Activated T-helper 17 cell treated with anti-CD3 and anti-CD28 coated beads, Interleukin-2, amount 50 U/mL, for 72 hours (primary cell): ENCODE measurements at places on chromosomes 6 and 20.

GRCh38 chr6:129500958-129501739 lies 208.8 kb downstream of the ARHGAP18 start:
- peak overlapping the region; percentile 48 for H3K4me3 ChIP-seq
- H3K36me3 ChIP-seq: peaks cover 5% of the 10 kb centered on the region
- H3K4me1 ChIP-seq: peaks cover 21% of the 10 kb centered on the region

GRCh38 chr6:15827496-15828255 lies 164.8 kb upstream of the DTNBP1 start:
- no peaks in the 10 kb centered on the region for H3K36me3 ChIP-seq
- H3K4me3 ChIP-seq: no peak overlapping the region
- peaks cover 23% of the 10 kb centered on the region for H3K27me3 ChIP-seq

DNA sequence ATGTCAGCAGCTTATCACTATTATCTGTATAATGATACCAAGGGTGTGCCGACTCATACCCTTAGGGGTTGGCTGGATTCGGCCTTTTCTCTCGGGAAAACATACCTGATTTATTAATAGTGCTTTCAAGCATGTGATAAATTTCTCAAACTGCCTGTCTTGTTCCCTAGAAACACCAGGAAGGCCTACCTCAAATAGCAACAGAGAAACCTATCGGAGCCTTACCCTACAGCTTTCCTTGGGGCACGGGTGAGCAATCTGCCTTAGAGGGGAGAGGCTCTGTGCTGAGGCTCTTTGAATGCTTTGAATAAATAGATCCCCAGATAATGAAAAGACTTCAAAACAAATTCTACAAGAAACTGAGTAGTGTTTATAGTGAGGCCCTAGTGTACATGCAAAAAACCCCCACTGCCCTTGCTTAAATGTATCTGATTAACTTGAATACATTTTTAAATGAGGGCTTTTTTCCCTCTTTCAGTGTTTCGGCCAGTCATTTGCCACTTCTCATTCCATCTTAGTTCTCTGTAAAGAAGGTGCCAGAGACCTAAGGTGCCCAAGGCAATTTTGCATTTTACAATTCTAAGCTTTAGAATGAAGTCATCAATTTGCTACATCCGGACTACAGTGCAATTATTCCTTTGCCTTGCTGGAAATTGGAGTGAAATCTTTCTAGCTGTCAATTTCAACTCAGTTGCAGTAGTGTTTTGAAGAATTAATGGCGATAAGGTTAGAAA lies 320.1 kb downstream of the ESR1 start:
- peaks cover 85% of the 10 kb centered on the region for H3K36me3 ChIP-seq
- no peak overlapping the region for H3K4me3 ChIP-seq
- no peak overlapping the region for H3K27ac ChIP-seq
- no peaks in the 10 kb centered on the region for H3K27me3 ChIP-seq

DNA sequence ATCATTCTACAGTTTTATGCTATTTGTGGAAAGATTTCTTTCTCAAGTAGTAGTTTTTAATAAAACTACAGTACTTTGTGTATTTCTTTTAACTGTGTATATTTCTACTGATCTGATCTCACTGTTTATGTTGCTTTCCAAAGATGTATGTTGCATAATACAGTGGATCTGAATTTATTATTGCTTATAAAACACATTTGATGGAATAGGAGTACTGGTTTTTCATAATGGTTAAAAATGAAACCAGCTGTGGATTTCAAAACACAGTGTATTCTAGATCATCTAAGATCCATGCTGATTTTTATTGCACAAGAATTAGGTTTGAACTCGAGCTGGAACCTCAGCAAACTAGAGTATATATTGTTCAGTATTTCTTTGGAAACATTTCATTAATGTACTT lies 8.0 kb downstream of the NKX2-4 start:
- H3K27ac ChIP-seq: no peak overlapping the region
- H3K36me3 ChIP-seq: peaks cover 65% of the 10 kb centered on the region
- peaks cover 23% of the 10 kb centered on the region for H3K27me3 ChIP-seq
- H3K4me3 ChIP-seq: no peak overlapping the region

DNA sequence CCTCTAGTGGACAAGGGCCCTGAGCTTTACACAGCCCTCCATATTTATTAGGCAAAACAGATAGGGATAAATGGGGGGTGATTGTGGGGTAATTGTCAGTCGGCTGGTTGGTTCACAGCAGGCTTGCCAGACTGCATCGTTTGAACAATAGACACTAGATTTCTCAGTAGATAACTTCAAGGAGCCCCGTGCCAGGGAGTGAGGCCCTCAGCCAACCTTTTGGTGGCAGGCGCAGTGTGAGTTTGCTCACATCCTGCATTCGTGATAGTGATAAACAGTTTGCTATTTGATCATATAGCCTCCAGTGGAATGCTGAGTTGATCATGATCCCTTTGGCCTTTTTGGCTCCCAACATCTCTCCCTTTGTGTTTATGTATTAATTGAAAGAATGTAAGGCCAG lies 3.6 kb upstream of the ABHD12 start:
- no peaks in the 10 kb centered on the region for H3K27me3 ChIP-seq
- peaks cover 3% of the 10 kb centered on the region for H3K4me1 ChIP-seq
- no peak overlapping the region for H3K4me3 ChIP-seq
- H3K27ac ChIP-seq: no peak overlapping the region

DNA sequence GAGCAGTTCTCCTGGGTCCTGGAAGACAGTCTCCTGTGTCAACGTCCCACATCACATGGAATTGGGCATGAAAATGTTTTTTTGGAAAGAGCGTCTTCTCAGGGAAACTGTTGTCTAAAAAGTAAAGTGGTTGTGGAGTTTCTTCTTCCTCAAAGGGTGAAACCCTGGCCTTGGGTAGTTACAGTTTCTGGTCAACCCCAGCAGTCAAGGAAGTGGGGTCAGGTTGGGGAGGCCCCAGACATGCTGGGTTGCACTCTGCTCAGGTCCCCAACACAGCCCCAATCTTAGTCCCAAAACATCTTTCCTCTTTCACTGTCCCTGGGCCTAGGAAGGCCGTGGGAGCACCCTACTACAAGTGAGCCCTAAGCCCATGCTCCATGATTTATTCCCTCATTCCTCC lies 996 bp upstream of the NFKBIE start:
- H3K4me3 ChIP-seq: peak overlapping the region; percentile 92
- ATAC-seq: peak; percentile 18
- H3K27me3 ChIP-seq: peaks cover 20% of the 10 kb centered on the region

DNA sequence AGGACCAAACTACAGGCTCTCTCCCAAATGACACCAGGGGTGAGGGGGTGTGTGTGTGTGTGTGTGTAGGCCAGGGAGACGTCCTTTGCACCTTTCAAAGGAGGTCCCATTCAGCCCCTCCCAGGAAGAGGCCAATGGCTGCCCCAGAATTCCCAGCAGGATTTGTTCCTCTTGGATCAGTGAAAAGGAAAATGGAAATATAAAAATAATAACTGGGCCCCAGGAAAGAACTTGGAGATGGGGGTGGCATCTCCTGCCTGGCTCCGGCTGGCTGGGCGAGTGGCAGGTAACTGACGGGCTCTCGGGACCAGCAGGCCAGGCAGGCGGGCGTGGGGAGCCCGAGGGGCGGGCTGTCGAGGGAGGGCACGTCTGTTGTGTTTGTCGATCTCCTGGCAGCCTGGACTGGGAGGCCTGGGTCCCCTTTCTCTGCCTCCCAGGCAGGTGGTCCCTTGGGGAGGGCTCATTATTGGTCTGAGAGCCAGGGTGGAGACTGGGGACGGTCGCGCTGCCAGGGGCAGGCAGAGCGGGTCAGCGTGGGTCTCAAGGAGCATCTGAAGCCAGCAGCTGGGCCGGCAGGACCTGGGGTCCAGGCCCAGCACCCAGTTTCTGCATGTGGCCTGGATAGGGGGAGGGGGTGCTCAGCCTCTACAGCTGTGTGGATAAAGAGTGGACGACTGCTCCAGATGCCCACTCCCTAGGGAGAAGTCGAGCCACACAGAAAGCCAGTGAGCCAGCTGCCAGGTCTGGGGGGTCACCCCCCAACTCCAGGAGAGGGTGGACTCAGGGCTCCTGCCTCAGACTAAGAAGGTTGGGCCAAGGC lies 3.1 kb downstream of the NOL4L start:
- peak overlapping the region; percentile 57 for H3K27ac ChIP-seq
- no peak for ATAC-seq
- no peaks in the 10 kb centered on the region for H3K27me3 ChIP-seq
- peaks cover 8% of the 10 kb centered on the region for H3K36me3 ChIP-seq

GRCh38 chr20:48193627-48194425 lies 408.5 kb upstream of the SULF2 start:
- peaks cover 5% of the 10 kb centered on the region for H3K27me3 ChIP-seq
- no peak for ATAC-seq
- H3K36me3 ChIP-seq: no peaks in the 10 kb centered on the region
- no peak overlapping the region for H3K4me3 ChIP-seq

- peaks cover 50% of the 10 kb centered on the region for H3K36me3 ChIP-seq
- no peak overlapping the region for H3K4me3 ChIP-seq
- H3K27ac ChIP-seq: no peak overlapping the region
- ATAC-seq: no peak
- H3K27me3 ChIP-seq: no peaks in the 10 kb centered on the region
- peaks cover 3% of the 10 kb centered on the region for H3K4me1 ChIP-seq
These were observed 53.3 kb downstream of the ISM1 start for GRCh38 chr20:13274275-13274861.

DNA sequence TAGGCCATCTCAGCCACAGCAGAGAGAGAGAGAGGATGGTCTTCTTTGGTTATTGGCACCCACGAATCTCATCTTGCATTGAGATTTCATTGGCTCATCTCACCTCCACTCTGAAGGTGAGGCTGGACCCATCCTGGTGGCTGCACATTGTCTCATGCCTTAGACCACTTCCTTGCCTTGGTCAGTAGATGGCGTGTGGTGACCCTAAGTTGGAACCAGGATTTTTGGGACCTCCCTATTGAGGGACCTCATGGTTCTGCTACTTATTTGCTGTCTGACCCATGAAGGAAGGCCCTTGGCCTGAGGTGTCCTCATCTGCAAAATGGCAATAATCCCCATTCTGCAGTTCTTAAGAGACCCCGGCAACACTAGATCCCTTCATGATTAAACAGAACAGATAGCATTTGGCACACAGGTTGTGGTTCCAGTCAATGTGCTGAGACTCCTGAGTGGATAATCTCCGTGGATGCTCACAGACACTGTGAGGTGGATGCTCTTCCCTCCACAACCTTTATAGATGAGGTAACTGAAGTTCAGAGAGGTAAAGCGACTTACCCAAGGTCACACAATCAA lies 21.5 kb upstream of the AAR2 start:
- H3K27me3 ChIP-seq: peaks cover 4% of the 10 kb centered on the region
- H3K36me3 ChIP-seq: no peaks in the 10 kb centered on the region
- no peaks in the 10 kb centered on the region for H3K4me1 ChIP-seq
- no peak overlapping the region for H3K4me3 ChIP-seq
- peak; percentile 59 for ATAC-seq

- peak overlapping the region; percentile 3 for H3K27ac ChIP-seq
- peak overlapping the region; percentile 47 for H3K4me3 ChIP-seq
- H3K36me3 ChIP-seq: no peaks in the 10 kb centered on the region
- H3K4me1 ChIP-seq: no peaks in the 10 kb centered on the region
- H3K27me3 ChIP-seq: no peaks in the 10 kb centered on the region
These were observed 140.4 kb upstream of the CENPW start for GRCh38 chr6:126199466-126199865.

GRCh38 chr6:137804637-137805036 lies 62.4 kb upstream of the TNFAIP3 start:
- H3K27me3 ChIP-seq: no peaks in the 10 kb centered on the region
- H3K4me3 ChIP-seq: peak overlapping the region; percentile 27
- peaks cover 41% of the 10 kb centered on the region for H3K4me1 ChIP-seq

- peaks cover 3% of the 10 kb centered on the region for H3K27me3 ChIP-seq
- no peak for ATAC-seq
- peaks cover 46% of the 10 kb centered on the region for H3K36me3 ChIP-seq
- peaks cover 29% of the 10 kb centered on the region for H3K4me1 ChIP-seq
- H3K4me3 ChIP-seq: peak overlapping the region; percentile 89
These were observed 2.6 kb downstream of the BACH2 start for GRCh38 chr6:90294008-90294511.

DNA sequence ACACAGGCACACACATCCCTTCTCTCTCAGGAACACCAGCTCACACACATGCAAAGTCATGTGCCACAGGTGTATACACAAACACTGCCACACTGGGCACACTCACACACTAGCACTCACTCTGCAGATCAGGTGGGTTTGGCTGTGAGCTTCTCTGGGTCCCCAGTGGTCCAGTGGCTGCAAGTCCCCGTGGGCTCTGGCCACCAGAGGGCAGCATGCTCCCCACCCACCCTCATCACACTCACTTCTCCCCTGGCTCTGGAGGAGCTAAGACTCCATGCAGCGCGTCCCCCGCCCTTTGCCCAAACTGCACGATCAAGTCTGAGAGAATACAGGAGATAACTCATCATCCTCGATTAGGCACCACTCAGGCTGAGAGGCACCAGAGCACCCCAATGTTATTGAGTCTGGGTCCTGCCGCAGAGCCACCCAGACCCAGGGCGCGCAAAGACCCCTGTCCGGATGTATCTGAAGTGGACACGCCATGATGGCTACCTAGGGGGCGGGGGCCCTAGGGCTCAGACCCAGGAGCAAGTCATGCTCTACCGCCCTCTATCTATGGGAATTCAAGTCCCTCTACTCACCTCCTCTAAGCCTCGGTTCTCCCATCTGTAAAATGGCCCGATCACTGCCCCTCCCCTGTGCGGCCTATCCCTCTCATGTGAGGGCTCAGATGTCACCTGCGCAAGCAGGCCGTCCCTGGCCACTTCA lies 90.5 kb downstream of the GRM4 start:
- peaks cover 3% of the 10 kb centered on the region for H3K27me3 ChIP-seq
- H3K27ac ChIP-seq: no peak overlapping the region
- H3K4me3 ChIP-seq: no peak overlapping the region
- ATAC-seq: peak; percentile 67

DNA sequence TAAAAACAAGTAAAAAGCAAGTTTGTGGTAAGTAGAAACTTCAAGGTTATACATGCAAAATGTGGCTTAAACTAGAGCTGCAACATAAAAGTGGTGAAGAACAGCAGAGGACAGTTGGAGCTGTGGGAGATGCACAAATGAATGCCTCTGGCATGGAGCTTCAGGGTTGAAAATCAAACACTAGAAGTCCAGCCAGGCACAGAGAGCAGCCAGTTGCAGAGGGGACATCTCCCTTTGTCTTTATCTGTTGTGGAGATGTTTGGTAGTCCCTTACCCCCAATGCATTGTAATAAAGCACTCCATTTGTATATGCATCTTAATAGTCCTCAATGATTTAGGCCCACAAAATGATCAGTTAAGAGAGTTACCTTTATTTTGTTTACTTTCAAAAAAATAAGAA lies 73.1 kb upstream of the C20orf144 start:
- H3K4me3 ChIP-seq: no peak overlapping the region
- H3K27me3 ChIP-seq: no peaks in the 10 kb centered on the region
- H3K36me3 ChIP-seq: no peaks in the 10 kb centered on the region
- H3K4me1 ChIP-seq: peaks cover 9% of the 10 kb centered on the region
- no peak for ATAC-seq
